Small intestine (tissue), 16 donors: ENCODE measurements at places on chromosomes 3 and 15.

DNA sequence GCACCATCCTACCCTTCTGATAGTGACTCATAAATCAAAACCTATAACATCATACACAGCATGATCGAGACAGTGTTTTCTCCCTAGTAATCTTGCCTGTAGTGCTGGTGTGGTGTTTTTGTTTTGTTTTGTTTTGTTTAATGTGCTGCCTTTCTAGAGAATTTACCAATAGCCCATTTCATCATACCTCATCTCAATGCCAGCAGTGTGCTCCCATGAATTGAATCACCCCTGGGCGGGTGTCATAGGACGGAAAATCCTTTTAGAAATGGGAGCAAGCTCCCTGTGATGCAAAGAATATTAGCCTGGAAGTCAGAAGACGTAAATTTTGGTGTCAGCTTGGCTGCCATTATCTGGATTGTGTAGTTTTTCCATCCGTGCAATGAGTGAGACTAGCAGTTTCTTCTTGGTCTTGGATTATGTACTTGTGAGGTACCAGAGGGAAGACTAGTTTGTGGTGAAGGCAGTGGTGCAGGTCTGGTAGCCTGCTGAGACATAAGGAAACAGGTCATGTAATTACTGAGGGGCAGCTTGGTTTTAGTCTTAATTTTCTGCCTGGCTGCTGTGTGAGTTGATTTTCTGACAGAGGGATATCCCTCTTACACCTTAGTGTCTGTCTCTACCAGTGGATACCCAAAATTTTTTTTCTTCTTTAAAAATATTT, 29.9 kb downstream of the IGSF10 start:
- no peak for DNase-seq

DNA sequence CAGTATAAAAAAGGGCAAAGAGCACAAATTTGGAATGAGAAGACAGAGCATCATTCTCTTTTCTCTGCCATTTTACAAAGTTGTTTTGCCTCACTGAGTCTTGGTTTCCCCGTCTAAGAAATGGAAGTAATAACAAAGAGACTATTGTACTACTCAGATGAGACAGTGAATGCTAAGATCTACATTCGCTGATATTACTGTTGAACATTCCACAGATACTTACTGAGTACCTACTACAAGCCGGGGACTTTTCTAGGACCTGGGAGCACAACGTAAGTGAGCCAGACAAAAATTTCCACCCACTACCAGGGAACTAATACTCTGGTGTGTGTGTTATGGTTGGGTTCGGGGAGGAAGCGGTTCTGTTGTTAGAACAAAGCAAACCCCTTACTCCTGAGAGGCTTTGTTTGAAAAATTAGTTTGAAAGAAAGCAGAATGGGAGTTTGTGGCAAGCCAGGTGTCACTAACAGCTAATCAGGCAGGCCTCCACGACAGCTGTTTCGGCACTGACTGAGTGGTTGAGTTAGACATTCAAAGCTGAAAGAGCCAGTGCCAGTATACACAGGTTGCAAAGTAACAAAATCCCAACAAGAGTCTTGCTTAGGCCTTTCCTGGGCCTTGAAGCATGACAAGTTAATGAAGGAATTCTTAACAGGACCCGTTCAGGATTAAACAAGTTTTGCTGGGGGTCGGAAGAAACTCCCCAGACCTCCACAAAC, 458.3 kb downstream of the EDEM1 start:
- no peak for DNase-seq

DNA sequence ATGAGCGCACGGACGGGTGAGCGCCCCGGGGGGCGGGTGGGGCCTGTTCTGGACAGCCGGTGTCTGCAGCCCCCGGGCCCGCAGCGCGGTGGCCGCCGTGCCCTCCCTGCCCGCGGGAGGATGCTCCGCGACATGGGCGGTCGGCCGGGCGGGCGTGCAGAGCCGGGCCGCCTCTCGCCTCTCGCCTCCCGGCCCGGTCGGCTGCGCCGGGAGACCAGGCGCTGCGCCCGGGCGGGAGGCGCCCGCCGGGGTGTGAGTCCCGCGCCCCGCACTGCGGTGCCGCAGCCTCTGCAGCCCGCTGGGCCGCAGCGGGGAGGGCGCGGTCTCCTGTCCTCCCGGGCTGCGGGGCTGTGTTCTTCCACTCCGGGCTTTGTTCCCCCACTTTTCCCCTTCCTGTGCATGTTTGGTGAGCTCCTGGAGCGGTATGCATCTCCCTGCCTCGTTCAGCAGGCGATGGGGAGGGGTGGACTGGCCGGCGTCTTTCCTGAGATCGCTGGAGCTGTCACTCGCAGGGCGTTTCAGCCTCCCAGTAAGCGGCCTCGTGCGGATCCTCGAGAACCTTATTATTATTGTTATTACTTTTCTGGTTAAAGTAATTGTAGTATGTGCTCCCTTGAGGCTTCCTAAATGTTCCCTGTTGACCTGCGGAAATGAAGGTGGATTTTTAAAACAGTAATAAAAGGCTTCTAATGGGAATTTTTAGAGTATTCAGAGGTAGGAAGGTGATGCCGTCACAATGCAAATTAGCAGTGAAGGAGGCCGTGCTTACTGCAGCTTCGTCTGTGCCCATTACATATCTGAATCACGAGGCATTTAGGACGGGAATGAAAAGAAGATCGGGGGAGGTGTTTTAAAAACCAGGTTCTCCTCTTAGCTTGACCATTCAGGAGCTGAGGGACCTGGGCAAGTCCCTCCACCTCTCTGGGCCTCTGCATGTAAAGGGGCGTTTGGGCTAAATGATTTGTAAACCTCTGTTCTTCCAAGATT, 593 bp downstream of the TMOD2 start:
- DNase-seq, result peak; percentile 32

- DNase-seq, result no peak
Observed at GRCh38 chr15:66594836-66595235, 29.0 kb upstream of the LCTL start.

DNA sequence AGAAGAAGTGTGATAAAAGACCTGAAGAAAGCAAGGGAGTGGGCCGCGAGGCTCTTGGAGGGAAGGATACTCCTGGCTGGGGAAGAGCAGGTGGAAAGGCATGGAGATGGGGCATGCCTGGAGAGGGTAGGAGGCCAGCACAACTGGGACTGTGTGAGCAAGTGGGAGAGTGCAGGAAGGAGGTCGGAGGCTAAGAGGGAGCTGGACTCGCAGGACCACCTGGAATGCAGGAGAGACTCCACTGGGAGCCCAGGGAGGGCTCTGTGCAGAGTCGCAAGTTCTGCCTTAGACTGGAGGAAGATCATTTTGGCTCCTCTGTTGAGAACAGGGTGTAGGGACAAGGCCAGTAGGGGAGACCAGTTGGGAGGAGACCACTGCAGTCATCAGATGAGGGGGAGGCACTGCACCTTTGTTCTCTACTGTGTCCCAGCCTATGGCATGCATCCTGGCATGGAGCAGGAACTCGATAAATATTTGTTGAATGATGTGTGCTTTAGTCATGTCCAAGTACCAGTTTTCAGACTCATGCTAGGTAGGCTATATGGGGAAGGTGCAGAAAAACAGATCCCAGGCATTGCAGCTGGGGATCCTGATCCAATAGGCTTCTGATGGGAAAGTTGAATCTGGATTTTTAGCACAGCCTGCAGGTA, 13.7 kb downstream of the FAM107A start:
- no peak for DNase-seq

GRCh38 chr3:101643861-101644613, 32.9 kb downstream of the ZBTB11 start:
- DNase-seq, result no peak

DNA sequence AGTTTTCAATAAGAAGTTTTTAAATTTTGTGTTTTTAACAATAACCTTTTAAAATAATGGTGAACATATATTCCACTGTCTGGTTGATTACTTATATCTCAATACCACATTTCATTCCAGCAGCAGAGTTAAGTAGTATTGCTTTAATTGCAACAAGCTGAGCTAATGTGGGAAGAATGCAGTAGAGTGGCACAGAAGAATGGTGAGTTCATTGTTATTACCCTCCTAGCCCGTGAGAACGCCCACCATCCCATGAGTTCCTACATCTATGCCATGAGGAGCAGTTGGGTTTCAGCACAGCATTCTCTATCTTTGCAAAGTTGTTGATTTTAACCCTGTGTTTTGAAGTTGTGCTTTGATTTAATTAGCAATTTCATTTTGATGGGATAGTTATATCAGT, 17.8 kb upstream of the NR2E3 start:
- peak; percentile 57 for DNase-seq

DNA sequence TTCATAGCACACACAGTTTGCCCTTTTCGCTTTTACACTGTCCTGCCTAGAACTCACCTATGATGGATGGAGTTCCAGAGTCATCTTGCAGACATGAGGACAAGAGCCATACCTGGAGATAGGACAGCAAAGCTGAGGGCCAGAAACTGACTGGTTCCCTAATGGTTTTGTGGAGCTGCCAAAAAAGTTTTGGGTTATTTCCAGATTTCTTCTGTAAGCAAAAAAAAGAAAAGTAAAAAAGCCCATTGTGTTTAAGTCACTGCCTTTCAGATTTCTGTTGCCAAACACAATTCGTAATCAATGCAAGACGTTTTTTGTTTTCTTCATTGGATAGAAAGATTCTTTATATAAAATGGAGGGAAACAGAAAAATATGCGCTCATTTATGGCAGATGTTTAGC, 42.4 kb upstream of the KY start:
- no peak for DNase-seq

- DNase-seq, result no peak
Observed at GRCh38 chr3:6147883-6148282, 713.0 kb upstream of the GRM7 start.

GRCh38 chr15:87863152-87863551, 393.4 kb downstream of the NTRK3 start:
- no peak for DNase-seq

- DNase-seq, result no peak
Observed at GRCh38 chr3:126264952-126265351, 84.6 kb upstream of the ALDH1L1 start.

DNA sequence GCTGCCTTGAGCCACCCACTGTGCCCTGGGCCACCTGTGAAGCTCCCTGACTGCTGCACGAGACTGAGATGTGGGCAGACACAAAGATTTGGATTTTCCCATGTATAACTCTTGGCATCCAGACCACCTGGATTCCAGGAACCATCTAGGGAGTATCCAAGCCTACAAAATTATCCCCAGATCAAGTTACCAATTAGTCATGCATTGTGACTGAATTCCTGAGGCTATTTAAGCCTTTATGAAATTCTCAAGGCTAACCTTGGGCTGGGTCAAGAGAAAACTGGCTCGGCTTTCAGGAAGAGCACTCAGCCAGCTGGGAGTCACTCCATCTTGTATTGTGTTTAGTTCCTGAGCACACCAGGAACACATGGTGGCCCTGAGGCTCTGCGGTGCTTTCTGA, 13.3 kb upstream of the ATP13A5 start:
- DNase-seq, result no peak

DNA sequence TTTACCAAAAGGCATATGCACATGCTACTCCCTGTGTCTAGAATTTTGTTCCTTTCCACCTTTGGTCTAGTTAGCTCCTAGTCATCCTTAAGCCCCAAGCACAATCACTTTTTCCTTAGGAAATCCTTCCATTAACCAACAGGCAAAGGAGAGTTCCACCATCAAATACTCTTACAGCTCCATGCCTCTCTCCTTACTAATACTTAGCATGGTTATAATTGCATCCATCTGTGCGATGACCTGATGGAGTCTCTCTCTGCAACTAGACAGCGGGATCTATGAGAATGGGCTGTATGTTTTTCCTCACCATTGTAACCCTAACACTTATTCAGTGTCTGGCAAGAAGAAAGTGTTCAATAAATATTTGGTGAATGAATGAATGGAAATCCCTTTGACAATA, 69.3 kb upstream of the SMAD3 start:
- DNase-seq, result no peak

DNA sequence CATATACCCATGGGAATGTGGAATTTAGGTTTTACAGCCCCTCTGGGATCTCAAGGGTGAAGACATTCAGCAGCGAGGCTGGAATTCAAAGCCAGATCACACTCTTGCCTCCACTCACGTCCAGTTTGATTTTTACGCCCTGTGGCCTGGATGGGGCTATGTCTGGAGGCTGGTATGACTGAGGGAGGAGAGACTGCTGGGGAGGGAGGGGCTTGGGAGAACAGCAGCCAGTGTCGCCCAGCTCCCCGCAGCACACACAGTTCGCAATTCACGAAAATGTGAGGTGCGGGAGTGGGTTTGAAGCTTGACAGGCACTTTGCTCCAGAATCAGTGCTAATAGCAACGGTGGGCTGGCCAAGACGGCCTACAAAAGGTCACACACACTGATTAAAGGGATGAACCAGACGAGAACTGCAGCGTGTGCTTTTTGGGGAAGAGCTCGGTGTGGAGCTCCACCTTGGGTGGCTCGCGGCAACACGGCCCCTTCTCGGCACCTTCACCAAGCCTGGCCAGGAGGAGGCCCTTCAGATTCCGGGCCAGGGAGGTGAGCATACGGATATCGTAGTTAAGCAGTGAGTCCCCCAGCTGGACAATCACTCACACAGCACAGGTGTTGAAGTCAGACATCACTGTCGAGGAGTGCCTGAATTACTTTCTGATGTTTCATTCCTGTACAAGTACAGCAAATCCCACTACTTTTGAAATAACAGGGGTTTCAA, 16.4 kb downstream of the EHD4 start:
- DNase-seq, result peak; percentile 32

GRCh38 chr3:21654662-21655061, 96.3 kb downstream of the ZNF385D start:
- DNase-seq, result no peak

GRCh38 chr15:50112488-50113186, 6.4 kb downstream of the ATP8B4 start:
- no peak for DNase-seq
